Natural killer cell (primary cell): ENCODE measurements at places on chromosomes 2 and 18.

- no peak for DNase-seq
Measured at GRCh38 chr2:7094231-7094741, 177.1 kb downstream of the RNF144A start.

- no peak for DNase-seq
Measured at GRCh38 chr18:42792731-42793130, 322.8 kb downstream of the RIT2 start.

DNA sequence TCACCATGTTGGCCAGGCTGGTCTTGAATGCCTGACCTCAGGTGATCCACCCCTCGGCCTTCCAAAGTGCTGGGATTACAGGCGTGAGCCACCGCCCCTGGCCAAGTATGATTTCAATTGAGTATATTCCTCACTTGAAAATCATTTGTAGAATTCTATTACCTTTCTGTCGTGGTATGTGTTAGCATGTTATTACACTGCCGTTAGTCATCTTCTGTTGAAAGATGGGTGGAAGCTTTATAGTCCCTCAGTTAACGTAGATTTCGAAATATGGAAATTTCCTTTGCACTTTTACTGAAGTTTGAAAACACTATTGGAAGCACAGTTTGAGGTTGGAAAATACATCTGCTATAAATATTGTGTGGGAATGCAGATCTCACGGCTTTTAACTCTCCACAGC is 14.7 kb downstream of the NIFK start:
- no peak for DNase-seq

DNA sequence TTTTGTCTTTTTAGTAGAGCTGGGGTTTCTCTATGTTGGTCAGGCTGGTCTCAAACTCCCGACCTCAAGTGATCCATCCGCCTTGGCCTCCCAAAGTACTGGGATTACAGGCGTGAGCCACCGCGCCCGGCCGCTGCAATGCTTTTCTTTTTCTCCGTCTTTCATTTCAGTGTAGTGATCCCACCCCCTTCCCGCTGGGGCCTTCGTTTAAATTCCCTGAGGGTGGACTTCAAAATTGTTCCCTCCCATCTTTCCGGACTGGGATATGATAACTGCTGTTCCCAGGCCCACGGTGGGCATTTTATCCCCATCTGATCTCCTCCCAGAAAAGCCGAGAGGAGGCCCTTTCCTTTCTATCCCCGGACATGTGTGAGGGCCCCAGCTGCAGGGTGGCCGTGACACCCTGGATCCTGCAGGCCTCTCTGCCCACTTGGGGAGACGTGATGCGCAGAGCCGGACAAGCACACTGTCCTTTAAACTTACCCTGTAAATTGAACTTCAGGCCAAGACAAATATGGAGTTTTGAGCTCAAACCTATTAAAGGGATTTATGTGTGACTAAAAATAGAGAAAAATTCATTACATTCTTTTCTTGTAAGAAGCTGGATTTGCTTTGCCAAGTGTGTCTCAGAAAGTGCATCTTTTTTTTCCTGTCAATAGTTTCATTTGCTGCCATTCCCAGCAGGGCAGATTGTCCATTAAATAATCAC is 54.5 kb upstream of the AFF3 start:
- DNase-seq, result no peak

GRCh38 chr18:71209944-71210343 is 921.1 kb downstream of the SOCS6 start:
- no peak for DNase-seq

GRCh38 chr2:236963631-236964182 is 122.0 kb upstream of the COPS8 start:
- DNase-seq, result no peak
